ENCODE measurements at places on chromosomes 3 and 15. TPM values are rescaled to one million over a fixed set of nuclear protein-coding genes. Genes with fewer than 3 reads are reported as not detected.

GRCh38 chr3:59502806-59503205 lies 453.0 kb upstream of the CFAP20DC start:
- no peak for DNase-seq

- DNase-seq = no peak
Observed at GRCh38 chr3:52026041-52026440, 30.3 kb downstream of the DUSP7 start.

DNA sequence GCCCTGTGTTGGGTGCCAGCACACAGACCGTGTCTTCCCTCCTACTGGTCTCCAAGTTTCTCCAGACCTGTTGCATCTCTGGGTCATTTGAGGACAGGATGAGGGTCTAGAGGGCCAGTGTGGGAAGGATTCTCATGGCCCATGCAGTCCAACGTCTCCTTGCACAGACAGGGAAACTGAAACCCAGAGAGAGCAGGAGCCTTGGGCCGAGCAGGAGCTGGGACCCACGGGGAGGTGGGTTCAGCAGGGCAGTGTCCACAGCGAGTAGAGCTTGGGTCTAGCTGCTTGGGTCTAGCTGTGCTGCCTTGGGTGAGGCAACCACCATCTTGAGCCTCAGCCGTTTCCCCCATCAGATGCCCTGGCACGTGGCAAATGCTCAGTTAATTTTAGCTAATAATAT lies 32.3 kb downstream of the HDAC11 start:
- no peak for DNase-seq

- DNase-seq = no peak
Observed at GRCh38 chr3:126782536-126782935, 78.5 kb downstream of the CHCHD6 start.

DNA sequence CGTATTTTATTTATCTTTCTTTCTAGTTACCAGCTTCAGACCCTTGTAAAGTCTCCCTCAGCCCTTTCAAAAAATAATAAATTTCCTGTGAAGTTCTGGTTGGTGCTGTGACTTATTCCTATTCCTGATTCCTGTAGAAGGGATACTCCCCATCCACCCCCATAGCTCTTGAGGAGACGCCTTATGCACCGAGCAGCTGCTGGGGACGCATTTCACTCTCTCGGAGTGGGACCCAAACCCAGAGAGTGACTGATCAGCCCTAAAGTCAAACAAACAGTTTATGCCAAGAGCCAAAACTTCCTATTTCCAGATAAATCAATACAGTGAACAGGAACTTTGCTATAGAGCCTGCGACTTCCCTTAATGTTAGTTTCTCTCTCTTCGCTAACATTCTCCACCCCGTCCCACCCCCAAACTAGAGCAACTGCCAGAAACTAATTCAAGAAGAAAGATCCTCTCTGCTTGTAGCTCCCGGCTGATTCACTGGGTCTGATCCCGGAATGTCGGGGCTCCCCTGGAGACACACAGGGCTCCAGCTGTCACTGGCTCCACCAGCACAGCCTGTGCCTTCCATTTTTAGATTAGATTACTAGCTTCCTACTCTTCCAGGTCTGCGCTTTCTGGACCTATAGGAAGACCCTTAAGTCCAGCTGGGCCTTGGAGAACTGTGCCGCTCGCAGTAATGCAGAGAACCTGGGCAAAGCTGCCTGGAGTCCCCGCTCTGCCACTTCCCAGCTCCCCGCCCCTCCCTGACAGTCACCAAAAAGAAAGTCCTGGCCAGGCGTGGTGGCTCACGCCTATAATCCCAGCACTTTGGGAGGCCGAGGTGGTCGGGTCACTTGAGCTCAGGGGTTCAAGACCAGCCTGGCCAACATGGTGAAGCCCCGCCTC lies 45.2 kb downstream of the KLHL25 start:
- peak; percentile 86 for DNase-seq

GRCh38 chr15:101523560-101523940 lies 34.0 kb upstream of the PCSK6 start:
- no peak for DNase-seq

DNA sequence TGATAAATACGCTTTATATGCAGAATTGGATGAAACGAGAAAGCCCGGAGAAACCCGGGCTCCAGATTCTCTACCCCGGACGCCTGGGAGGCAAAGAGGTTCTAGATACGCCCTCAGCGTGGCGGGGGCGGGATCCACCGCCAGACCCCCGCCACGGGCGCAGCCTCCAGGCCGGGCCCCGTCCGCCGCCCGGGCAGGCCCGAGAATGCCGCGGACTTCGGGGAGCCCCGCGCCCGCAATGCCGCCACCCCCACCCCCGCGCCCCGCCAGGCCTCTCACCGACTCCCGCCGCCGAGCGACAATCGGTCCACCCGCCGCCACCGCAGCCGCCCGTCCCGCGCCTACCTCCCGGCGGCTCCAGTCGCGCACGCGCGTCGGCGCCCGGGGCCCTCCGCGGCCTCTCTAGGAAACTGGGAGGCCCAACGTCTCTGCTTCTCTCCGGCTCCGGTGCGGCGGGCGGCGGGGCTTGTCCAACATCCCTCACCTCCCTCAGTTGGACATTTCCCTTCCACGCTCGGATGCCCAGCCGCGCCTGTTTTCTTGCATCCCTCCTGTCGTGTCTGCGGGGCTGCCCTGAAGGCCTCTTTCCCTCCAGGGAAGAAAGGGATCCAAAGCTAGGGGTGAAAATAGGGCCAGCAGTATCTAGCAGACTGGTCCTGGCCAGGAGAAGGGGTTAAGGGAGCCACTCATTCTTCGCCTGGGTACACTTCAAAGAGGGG lies at the start of gene ZNF445:
TSS of gene ZNF445 (minus strand) at position 359 of the 719 bp plus-strand sequence. CDS start 22,121 bp downstream, outside the sequence.
- peak; percentile 88 for DNase-seq

DNA sequence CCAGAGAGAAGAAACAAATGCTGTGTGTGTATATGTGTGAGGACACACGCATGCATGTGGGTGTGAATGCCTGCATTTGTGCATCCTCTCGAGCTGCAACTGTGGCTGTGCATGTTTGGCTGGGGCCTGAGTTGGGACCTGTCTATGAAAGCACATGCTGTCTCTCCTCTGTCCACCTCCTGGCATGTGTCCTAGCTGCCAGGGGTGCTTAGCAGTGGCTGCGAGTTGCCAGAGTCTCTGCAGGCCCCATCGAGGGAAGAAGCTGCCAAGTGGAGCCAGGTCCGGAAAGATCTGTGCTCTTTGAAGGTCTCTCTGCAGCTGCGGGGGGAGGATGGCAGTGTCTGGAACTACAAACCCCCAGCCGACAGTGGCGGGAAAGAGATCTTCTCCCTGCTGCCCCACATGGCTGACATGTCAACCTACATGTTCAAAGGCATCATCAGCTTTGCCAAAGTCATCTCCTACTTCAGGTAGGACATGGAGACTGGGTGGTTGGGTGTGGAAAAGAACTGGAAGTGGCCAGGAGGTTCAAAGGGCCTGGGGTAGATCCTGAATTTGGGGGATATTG lies 30.7 kb downstream of the NR1I2 start:
- DNase-seq = no peak

DNA sequence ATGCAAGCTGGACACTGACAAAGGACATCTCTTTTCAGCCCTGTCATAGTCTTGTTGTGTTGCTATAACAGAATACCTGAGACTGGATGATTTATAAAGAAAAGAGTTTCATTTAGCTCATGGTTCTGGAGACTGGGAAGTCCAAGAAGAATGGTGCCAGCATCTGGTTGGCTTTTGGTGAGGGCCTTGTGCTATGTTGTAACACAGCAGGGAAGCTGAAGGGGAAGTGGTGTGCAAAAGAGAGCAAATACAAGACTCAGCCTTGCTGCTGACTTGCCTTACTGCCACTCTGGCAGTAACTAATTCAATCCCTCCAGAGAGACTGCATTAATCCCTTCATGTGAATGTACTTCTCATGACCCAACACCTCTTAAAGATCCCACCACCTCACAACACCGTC lies 356.3 kb upstream of the PROK2 start:
- DNase-seq = no peak

GRCh38 chr3:9727041-9727595 lies 4.4 kb upstream of the BRPF1 start:
- DNase-seq = no peak

DNA sequence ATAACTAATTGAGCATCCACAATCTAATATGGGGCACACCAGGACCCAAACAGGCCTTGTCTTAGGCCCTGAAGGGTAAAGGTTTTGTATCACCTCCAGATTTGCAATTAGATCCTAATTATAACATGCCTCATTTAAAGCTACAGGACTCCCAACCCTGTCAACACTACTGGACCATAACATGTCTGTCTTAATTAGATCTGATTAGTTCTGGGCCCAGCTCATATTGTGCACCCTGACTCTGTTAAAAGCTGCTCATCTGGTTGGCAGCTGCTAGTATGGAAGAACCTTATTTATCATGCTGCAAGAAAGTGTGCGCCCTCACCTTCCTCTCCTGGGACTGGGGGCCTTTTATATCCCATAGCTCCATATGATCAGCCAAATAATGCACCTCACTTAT lies 457.8 kb downstream of the ROBO1 start:
- no peak for DNase-seq

The CLSTN2 gene
- polyA plus RNA-seq = 0.60 TPM

The ULK4 gene
- 3.9 TPM for polyA plus RNA-seq

The RAMAC gene
- 23.4 TPM for polyA plus RNA-seq

The GP9 gene
- 0.26 TPM for polyA plus RNA-seq

The INAFM2 gene
- polyA plus RNA-seq = 9.0 TPM
